ENCODE measurements at places on chromosomes 7 and 10.

GRCh38 chr10:116163333-116164131 lies 109.5 kb downstream of the GFRA1 start:
- DNase-seq: no peak

GRCh38 chr7:85554236-85555178 lies 367.7 kb upstream of the SEMA3D start:
- DNase-seq: peak; percentile 12

DNA sequence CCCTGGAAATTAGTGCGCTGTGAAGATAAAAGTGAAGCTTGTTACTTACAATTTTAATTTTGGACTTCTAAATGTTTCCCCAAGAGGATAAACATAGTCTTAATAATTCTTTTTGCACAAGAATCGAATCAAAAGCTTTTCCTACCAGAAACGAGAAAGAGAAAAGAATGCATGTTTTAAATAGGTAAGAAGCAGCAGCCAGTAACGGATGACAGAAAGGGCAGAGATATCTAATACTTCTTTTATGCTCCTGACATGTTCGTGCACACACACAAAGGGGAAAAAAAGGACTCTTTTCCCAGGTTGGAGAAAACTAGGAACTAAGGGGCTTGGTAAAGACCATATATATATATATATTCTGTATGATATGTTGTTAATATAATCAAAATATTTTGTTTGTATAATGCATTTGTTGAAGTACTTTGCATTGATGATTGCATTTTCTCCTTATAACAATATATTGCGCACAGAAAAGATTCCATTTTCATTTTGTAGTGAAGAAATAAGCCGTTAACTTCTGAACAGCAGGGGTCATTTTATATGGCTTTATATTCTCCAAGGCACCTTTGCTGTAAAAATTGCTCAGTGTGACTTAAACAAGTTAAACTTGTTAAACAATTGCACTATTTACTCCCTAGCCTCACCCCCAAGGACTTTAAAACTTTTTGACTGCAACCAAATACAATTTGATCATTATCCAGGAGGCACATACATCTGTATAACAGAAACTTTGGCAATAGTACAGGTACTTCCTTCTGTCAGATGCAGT lies 2.2 kb downstream of the PRKAR2B start:
- DNase-seq: no peak

DNA sequence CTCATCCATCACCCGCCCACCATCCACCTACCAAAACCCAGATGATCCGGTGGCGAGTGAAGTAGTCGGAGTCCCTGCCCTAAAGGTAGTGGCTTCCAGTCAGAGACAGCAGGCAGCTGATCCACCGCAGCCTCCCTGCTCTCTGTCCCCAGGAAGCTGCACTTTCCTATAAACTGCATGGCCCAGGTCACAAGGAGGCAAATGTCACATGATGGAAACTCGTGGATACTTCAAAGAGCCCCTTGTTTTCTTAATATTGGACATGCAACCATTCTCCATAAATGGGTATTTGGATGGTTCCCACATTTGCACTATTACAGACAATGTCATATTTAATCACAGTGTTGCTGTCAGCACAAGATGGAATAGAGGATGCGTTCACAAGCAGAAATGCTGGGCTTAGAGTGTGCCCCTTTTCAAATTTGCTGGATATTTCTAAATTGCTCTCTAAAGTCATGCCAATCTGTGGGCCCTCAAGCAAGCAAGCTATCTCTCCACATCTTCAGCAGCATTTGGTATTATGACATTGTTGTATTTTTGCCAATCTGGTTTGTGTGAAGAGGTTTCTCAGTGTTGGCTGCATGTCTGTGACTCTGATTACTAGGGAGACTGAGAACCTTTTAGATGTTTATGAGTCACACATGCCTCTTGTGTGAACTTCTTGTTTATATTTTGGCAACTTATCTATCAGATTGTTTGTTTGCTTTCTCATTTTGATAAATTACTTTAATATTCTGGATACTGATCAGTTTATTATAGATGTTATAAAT lies 822.0 kb downstream of the TNS3 start:
- no peak for DNase-seq

DNA sequence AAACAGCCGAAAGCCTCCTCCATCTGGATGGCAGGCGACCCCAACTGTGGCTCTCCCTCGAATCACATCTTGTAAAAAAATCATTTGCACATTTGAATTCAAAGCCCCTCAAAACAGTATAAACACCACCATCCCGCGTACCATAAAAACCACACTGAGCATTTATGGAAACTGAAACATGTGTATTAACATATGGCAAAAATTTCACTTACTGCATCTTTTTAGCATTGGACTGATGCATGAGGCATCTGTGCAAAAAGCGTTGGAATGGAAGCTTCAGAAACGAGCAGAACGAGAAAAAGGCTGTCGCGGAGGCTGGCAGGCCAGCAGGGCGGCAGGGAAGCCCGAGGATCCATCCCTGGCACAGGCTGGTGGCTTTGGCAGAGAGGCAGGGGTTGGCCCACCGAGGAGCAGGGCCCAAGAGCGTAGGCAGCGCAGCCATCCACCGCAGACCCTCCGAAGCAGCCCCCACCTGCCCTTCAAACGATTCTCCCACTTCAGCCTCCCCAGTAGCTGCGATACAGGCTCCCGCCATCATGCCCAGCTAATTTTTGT lies 39.3 kb upstream of the CUX1 start:
- DNase-seq: no peak

- DNase-seq: no peak
Observed at GRCh38 chr7:88230646-88231045, 10.8 kb upstream of the SRI start.

DNA sequence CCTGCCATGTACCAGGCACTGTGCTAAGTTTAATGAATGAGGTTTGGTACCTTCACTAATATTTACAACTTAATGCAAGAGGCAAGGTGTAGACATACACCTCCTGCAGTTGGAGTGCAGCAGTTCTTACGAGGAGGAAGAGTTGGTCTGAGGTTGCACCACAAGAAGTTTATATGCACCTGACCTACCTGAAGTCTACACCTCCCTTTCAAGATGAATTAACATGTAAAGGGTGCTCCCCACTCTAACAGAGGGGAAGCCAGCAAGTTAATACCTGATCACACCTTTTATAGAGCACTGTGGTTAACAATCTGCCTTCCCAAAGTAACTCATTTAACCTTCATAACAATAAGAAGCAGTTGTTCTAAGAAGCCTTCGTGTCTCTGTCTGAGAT lies 120.0 kb downstream of the LYZL1 start:
- DNase-seq: peak; percentile 5

DNA sequence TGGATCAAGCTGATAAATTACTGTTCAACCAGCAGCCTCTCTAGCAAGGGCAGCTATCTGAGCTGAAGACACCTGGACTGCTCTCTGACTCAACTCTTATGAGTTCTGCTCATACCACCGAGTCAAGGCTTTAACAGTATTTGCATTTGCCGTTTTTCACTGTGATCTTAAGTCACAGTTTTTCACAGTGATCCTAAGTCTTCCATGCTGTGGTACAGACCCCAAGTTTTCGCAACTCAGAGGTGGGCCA lies 31.3 kb downstream of the PIP4K2A start:
- no peak for DNase-seq

DNA sequence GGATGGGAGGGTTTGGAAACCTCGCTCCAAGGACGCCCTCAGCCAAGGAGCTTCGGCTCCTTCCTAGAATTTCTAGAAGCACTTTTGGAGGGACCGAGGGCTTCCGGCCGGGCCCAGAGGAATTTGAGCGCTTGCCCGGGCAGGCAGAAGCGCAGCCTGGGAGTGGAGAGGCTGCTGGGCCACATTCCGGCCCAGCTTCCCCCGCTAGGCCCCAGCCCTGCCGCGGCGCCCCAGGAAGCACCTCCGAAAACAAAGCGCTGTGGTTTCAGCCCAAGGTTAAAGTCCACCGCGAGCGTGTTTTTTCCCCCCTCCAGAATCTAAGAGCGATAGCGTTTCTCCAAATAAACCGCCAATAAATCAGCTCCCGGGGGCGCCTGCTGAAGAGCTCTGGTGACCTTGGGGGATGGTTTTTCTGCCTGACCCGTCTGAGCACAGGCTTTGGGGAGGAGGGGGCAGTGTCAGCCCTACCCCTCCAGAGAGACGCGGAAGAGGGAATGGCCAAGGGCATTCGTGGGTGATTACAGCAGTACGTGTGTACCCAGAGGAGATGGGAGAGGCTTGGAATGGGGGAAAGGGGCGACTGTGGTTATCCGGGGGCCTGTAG lies 5.7 kb upstream of the TNRC18 start:
- no peak for DNase-seq

DNA sequence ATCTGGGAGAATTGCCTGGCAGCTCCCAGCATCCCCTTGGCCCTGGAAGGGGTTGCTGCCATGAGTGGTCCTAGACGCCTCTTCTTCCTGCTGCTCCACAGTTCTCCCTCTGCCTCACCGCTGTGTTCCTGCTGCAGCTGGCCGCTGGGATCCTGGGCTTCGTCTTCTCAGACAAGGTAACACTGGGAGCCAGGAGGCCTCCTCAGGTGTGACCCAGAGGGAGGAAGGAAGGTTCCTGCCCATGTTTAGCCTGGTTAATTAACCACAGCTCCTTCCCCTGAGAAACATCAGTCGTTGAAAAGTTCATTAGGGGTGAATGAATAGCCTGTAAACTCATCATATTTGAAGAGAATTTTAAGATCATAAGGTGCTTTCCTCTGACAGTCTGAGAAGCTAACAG lies 18.2 kb downstream of the TSPAN33 start:
- DNase-seq: no peak

DNA sequence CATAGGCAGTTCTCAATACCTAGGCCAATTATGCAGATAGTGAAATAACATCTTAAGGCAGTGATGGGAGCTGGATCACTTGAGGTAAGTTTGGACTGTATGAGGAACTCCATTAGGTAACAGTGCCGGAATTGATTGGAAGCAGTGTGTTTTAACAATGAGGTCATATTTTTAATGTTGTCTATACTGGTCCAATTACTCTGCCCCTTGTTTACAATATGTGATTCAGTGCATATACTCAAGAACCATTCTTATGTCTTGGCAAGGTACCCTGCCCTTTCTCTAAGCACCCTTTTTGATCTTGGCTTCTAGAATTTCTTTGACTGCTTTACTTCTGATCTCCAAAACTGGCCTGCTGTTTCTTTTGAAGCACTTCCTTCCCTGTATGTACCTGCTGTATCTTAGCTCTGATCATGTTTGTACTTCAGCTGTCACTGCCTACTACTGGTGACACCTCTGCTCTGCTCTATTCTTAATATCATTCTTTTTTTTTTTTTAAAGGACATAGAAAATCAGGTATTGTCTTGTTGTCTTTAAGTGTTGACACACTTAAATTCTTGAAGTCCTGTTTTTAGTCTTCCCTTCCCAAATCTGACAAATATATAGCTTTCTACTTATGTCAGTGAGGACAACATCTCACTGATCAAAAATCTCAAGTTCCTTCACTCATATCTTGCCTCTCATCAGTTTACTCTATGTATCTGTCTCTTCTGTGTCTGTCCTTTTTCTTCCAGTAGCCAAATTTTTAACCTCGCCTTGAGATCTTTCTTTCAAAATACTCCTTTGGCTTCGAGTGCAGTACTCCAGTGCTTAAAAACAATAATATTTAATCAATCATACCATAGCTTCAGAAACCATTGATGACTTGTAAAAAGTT lies 46.4 kb upstream of the RPA3 start:
- DNase-seq: peak; percentile 41

DNA sequence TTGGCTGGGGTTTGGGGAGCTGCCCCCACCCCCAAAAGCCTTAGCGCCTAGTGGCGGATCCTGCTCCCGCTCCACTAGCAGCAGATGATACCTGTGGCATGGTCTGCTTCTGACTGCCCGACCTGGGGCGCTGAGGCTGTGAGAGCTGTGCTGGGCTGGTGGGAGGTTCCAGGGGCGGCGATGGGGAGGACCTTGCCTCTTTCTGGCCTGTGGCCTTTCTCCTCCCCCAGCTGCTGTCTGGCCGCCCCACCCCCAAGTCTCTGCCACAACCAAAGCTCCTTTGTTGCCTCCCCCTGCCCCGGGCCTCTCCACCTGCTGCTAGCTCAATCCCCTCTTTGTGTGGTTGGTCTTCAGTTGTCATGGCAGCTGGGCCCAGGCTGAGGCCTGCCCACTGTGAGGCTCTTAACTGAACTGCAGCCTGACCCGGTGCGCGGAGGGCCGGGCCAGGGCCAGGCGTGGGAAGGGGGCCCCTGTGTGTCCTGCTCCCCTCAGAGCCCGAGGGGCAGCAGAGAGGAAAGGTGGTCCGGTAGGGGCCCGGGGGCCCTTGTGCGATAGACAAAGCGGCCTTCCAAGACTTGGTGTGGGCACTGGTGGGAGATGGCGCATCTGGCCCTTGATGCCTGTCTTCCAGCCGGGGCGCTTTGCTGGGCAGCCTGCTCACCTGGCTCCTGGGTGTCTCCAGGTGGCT lies 4.7 kb downstream of the ZNF775 start:
- no peak for DNase-seq

- DNase-seq: no peak
Observed at GRCh38 chr10:58457761-58458616, 54.7 kb upstream of the BICC1 start.
